Activated CD4-positive, alpha-beta T cell treated with anti-CD3 and anti-CD28 coated beads for 36 hours (primary cell): ENCODE measurements at places on chromosomes 5 and 9.

- no peak for DNase-seq
- H3K27ac ChIP-seq, result no peak overlapping the region
- H3K36me3 ChIP-seq, result peaks cover 8% of the 10 kb centered on the region
- no peak overlapping the region for H3K4me3 ChIP-seq
- H3K4me1 ChIP-seq, result peaks cover 18% of the 10 kb centered on the region
- H3K27me3 ChIP-seq, result no peaks in the 10 kb centered on the region
Measured at GRCh38 chr5:40235471-40236400, 444.0 kb upstream of the PTGER4 start.

DNA sequence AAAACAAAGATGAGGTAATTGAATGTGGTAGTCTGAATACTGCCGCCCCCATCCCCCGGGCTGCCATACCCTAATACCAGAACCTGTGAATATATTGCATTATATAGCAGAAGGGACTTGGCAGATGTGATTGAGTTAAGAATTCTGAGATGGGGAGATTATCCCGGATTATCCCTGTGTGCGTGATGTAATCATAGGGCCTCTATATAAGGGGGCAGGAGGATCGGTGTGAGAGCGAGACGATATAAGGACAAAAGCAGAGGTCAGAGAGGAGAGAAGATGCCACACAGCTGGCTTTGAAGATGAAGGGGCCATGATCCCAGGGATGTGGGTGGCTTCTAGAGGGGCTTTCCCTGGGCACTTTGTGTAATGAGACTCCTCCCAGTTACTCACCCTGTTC, 101.7 kb upstream of the TLE1 start:
- no peak overlapping the region for H3K4me3 ChIP-seq
- no peak overlapping the region for H3K27ac ChIP-seq
- DNase-seq, result no peak
- H3K4me1 ChIP-seq, result no peaks in the 10 kb centered on the region

GRCh38 chr9:115121181-115121580, 3.2 kb upstream of the TNC start:
- H3K27ac ChIP-seq, result no peak overlapping the region
- no peak for DNase-seq
- peaks cover 60% of the 10 kb centered on the region for H3K27me3 ChIP-seq
- no peaks in the 10 kb centered on the region for H3K36me3 ChIP-seq

- H3K36me3 ChIP-seq, result peaks cover 2% of the 10 kb centered on the region
- H3K27me3 ChIP-seq, result no peaks in the 10 kb centered on the region
- H3K4me1 ChIP-seq, result peaks cover 41% of the 10 kb centered on the region
- no peak for DNase-seq
Measured at GRCh38 chr5:173883347-173883924, 4.7 kb upstream of the CPEB4 start.

GRCh38 chr9:3863111-3863528, 337.3 kb upstream of the RFX3 start:
- no peak overlapping the region for H3K27ac ChIP-seq
- peaks cover 27% of the 10 kb centered on the region for H3K27me3 ChIP-seq
- peaks cover 12% of the 10 kb centered on the region for H3K4me1 ChIP-seq
- DNase-seq, result peak; percentile 9

DNA sequence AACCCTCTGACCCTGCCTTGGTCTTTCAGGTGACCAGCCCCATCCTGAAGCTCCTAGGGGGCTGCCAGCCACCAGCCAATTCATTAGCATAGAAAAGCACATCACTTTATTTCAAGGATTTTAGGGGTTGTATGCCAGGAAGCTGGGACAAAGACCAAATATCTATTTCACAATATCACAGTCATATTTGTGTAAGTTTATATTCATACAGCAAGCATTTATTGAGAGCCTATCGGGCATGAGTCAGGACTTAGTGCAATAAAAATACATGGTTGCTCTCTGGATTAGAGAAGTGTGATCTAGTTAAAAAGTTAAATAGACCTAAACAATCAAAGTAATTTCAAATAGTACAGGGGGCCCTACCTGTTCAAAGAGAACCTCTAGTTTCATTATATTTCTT, 113.8 kb downstream of the ERCC6L2 start:
- no peaks in the 10 kb centered on the region for H3K27me3 ChIP-seq
- DNase-seq, result no peak
- H3K36me3 ChIP-seq, result peaks cover 36% of the 10 kb centered on the region
- H3K4me1 ChIP-seq, result peaks cover 14% of the 10 kb centered on the region
- no peak overlapping the region for H3K4me3 ChIP-seq

DNA sequence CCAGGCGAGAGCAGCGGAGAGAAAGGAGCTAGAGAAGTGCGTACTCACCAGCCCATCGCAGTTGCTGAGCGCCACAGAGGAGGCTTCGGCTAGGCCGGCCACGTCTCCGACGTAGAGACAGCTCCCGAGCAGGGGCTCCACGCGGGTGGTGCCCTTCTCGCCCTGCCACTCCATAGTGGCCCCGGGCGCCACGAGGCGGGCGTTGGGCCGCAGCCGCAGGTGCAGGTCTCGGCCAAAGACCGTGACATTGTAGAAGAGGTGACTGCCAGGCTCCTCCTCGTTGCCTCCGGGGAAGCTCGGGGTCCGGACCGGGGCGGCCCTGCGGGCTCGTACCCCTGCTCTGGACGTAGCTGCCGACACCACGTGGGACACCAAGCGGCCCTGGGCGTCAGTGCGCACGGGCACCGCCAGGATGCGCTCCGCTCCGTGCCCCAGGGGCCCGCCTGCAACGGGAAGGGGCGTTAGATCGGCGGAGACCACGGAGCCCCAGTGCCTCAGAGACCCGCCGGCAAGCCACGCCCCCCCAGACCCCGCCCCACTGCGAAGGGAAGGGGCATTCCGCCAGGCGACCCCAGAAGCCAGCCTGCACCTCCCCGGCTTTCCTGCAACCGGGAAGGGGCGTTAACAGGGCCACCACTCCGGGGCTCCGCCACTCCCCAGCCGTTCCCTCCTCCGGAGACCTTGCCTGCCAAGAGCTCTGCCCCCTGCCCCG, 1.4 kb downstream of the ADAMTS2 start:
- H3K27me3 ChIP-seq, result peaks cover 49% of the 10 kb centered on the region
- H3K4me1 ChIP-seq, result peaks cover 4% of the 10 kb centered on the region
- peak; percentile 48 for DNase-seq
- H3K4me3 ChIP-seq, result no peak overlapping the region
- no peaks in the 10 kb centered on the region for H3K36me3 ChIP-seq
- H3K27ac ChIP-seq, result no peak overlapping the region

- no peak for DNase-seq
- no peak overlapping the region for H3K27ac ChIP-seq
Measured at GRCh38 chr5:142906863-142907671, 136.9 kb downstream of the ARHGAP26 start.

DNA sequence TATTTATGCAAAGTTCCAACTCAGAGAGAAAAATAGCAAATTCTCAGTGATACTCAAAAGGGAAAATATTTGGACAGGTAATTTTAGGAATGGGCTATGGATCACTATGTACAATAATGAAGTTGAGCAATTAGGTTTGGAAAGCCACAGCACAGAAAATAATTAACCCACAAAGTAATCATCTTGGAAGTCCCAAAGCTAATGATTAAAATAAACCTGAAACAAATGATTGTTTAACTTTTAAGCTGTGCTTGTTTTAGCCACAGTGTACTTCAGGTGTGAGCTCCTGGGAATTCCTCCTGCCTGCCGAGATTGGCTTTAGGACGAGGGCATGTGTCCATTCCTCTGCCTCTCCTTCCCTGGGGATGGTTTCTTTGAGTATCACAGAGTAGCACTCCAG, 403.9 kb downstream of the ZSWIM6 start:
- H3K4me3 ChIP-seq, result no peak overlapping the region
- H3K27me3 ChIP-seq, result peaks cover 5% of the 10 kb centered on the region
- DNase-seq, result no peak
- no peaks in the 10 kb centered on the region for H3K4me1 ChIP-seq
- H3K27ac ChIP-seq, result no peak overlapping the region

DNA sequence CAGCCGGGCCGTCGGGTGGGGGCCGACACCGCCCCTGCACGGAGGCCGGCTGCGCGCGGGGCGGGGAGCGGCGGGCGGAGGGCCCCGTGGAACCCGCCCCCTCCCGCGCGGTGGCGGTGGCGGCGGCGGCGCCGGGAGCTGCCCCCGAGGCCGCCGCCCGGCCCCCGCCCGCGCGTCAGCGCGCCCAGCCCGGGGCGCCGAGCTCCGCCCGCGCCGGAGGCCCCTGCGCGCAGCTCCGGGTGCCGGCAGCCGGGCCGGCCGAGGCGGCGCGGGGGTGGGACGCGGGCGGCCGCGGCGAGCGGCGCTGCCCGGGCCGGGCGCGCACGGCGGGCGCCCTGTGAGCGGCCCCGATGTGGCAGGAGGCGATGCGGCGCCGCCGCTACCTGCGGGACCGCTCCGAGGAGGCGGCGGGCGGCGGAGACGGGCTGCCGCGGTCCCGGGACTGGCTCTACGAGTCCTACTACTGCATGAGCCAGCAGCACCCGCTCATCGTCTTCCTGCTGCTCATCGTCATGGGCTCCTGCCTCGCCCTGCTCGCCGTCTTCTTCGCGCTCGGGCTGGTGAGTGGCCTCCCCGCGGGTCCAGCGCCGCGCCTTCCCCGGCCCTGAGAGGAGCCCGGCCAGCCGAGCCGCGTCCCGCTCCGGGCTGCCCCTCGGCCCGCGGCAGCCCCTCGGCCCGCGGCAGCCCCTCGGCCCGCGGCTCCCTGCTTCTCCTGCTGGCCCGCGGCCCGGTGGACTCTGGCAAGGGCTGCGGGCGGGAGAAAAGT, at the start of gene ADCY2:
TSS of gene ADCY2 (plus strand) at position 192 of the 766 bp plus-strand sequence. CDS start at position 351, 159 bp downstream.
- H3K27me3 ChIP-seq, result peaks cover 36% of the 10 kb centered on the region
- H3K4me3 ChIP-seq, result no peak within 1 kb of the TSS
- H3K4me1 ChIP-seq, result peaks cover 4% of the 10 kb centered on the region
- DNase-seq, result peak; percentile 26
- no peak within 1 kb of the TSS for H3K27ac ChIP-seq

DNA sequence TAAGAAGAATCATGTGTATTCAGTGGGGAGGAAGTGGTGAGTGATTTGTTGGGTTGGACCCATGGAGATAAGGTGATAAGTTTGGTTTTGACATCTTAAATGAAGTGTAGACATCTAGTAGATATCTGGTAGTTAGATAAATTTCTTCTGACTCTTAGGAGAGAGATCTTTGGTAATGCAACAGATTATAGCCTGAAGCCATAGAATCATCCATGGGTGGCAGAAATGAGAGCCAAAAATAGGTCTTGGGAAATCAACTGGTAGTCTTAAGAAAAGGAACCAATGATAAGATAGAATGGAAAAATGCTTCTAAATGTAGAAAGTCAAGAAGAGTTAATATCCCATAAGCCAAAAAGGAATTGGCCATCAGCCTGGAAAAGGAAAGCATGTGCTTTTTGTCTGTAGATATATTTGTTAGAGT, 532.7 kb upstream of the GRAMD2B start:
- no peak for DNase-seq
- H3K36me3 ChIP-seq, result no peaks in the 10 kb centered on the region
- no peak overlapping the region for H3K27ac ChIP-seq
- no peaks in the 10 kb centered on the region for H3K4me1 ChIP-seq
- no peaks in the 10 kb centered on the region for H3K27me3 ChIP-seq

- no peak overlapping the region for H3K4me3 ChIP-seq
- peaks cover 2% of the 10 kb centered on the region for H3K36me3 ChIP-seq
- no peak overlapping the region for H3K27ac ChIP-seq
- peaks cover 24% of the 10 kb centered on the region for H3K4me1 ChIP-seq
Measured at GRCh38 chr9:91075279-91075678, 273.7 kb downstream of the SYK start.

DNA sequence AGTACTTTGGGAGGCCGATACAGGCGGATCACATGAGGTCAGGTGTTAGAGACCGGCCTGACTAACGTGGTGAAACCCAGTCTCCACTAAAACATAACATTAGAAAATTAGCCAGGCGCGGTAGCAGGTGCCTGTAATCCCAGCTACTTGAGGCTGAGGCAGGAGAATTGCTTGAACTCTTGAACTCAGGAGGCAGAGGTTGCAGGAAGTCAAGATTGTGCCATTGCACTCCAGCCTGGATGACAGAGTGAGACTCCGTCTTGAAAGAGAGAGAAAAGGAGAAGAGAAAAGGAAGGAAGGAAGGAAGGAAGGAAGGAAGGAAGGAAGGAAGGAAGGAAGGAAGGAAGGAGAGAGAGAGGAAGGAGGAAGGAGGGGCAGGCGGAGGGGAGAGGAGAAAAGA, 45.1 kb downstream of the MYO10 start:
- no peak overlapping the region for H3K27ac ChIP-seq
- no peaks in the 10 kb centered on the region for H3K4me1 ChIP-seq
- DNase-seq, result no peak
- no peaks in the 10 kb centered on the region for H3K27me3 ChIP-seq
- H3K36me3 ChIP-seq, result no peaks in the 10 kb centered on the region

DNA sequence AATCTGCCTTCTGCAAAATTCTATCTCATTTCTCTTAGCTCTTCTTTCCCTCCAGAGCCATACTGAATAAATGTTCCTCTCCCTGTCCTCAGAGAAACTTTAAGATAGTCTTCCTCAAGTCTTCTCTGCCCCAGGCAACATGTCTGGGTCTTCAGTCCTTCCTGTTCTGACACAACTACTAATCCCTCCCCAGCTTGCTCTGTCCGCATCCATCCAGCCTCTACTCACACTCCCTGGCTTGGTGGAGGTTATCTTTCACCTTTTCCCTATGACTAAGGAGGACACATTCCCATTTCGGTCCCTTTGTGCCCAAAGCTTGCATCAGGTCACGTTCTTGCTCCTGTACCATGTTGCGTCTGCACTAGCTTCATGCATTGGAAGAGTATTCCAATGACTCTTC, 143.3 kb downstream of the TTLL11 start:
- no peak for DNase-seq
- no peaks in the 10 kb centered on the region for H3K27me3 ChIP-seq

GRCh38 chr9:82488313-82489200, 500.0 kb downstream of the SPATA31D1 start:
- no peaks in the 10 kb centered on the region for H3K4me1 ChIP-seq
- H3K36me3 ChIP-seq, result no peaks in the 10 kb centered on the region
- no peak for DNase-seq
- no peaks in the 10 kb centered on the region for H3K27me3 ChIP-seq
- H3K4me3 ChIP-seq, result no peak overlapping the region

DNA sequence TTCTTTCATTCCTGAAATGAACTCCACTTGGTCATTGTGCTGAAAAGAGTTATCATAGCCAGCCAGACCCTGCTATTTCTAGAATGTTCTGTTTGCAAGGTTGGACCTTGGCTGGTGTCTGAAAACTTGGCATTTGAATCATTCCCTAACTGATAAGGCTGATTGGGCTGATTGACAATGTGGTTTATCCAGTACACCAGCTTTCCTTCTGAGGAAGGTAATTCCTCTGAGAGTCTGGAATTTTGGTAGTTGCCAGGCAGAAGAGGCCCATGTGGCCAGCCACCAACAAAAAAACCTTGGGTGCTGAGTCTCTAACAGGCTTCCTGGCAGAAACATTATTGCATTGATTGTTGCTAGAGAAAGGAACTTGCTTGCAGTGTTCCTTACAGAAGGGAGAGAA, 15.3 kb downstream of the SEC61B start:
- peaks cover 32% of the 10 kb centered on the region for H3K4me1 ChIP-seq
- H3K27me3 ChIP-seq, result no peaks in the 10 kb centered on the region
- no peak overlapping the region for H3K27ac ChIP-seq
- no peak for DNase-seq
- H3K36me3 ChIP-seq, result peaks cover 36% of the 10 kb centered on the region
